ENCODE measurements at places on chromosomes 7 and 10.

- DNase-seq = no peak
Observed at GRCh38 chr7:3437467-3437866, 136.4 kb downstream of the SDK1 start.

DNA sequence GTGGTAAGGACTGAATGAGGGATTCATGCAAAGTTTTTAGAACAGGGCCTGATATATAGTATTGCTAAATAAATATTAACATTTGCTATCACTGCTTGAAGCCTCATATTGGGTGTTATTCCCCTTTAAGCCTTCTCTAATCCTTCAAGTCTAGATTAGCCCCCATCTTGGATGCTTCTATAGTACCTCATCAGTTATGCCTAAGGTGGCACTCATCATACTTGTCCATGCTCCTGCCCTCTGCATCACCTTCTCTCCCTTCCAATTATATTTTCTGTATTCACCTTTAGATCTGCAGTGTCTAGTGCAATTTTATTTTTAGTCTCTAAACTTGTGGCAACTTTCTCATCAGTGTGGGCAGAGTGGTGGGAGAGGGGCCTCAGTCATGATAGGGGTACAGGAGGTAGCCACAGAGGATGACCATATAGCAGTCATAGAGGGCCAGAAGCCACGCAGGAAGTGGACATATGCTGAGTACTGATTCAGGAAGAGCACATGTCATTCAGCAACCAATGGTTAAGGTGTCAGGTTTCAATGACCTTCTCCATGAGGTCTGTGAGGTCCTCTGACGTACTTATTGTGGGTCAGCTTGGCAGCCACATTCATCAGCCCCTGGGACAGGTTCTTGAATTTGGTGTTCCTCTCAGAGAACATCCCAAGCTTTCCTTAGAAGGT lies 2.5 kb downstream of the ENTPD1 start:
- DNase-seq = peak; percentile 64

GRCh38 chr10:990808-991207 lies 2.6 kb downstream of the GTPBP4 start:
- no peak for DNase-seq

- peak; percentile 41 for DNase-seq
Observed at GRCh38 chr7:116249969-116250553, 39.7 kb downstream of the TES start.

GRCh38 chr10:106500925-106501525 lies 663.5 kb downstream of the SORCS1 start:
- DNase-seq = no peak

GRCh38 chr7:30363778-30364563 lies 79.6 kb downstream of the ZNRF2 start:
- no peak for DNase-seq

DNA sequence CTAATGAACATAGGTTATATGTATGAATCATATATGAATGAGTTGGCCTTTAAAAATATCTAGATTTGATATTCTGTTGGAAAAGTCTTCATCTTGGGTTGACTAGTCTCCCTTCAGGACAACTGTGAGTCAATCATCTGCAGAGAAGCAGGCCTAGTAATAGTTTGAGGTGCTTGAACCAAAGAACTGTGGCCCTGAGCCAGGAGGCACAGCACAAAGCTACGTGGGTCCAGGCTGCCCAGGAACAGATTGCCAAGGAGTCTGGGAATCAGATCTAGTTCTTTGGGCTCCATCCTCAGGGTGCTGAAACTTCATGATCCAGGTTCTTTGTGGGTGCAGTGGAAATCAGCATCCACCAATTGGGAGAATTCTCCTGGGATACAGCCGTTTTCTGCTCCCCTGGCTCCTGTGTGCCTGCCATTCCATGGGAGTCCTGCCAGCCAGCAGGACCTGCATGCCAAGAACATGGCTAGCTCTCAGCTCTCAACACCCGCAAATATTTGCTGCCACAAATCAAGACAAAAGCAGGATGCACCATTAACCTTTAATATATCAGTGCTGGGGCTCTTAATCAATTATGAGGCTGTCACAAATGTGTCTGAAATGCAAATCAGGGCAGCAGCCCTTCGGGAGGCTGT lies 709.0 kb downstream of the GRID1 start:
- no peak for DNase-seq

- no peak for DNase-seq
Observed at GRCh38 chr7:158127241-158127640, 460.4 kb downstream of the PTPRN2 start.

- no peak for DNase-seq
Observed at GRCh38 chr7:47814905-47815613, 133.2 kb downstream of the PKD1L1 start.

DNA sequence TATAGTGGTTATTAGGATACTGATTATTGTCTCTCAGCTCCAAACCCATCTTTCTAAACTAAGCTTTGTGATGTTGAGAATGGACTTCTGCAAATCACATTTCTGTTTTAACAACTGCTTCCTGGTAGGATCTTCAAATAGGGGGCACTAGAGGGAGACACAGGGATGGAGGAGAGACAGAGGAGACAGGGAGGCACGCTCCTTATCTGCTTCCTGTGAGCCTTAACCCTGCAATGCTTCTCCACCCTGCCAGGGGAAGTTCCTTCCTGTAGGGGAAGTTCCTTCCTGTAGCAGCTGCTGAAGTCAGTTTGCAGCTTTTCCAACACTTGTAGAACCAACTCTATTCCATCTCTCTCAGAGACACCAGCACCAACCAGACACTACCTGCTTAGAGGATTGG lies 847.2 kb downstream of the CCSER2 start:
- peak; percentile 14 for DNase-seq

- DNase-seq = no peak
Observed at GRCh38 chr7:92226981-92227380, 18.7 kb downstream of the KRIT1 start.

GRCh38 chr7:45103958-45104843 lies 7.3 kb downstream of the TBRG4 start:
- no peak for DNase-seq

- DNase-seq = no peak
Observed at GRCh38 chr7:53415816-53416215, 380.4 kb downstream of the POM121L12 start.

- no peak for DNase-seq
Observed at GRCh38 chr10:75672111-75672671, 240.8 kb downstream of the LRMDA start.

GRCh38 chr7:149498811-149499210 lies 1.2 kb upstream of the ZNF746 start:
- no peak for DNase-seq

GRCh38 chr7:111803015-111803758 lies 240.9 kb upstream of the IMMP2L start:
- DNase-seq = no peak

DNA sequence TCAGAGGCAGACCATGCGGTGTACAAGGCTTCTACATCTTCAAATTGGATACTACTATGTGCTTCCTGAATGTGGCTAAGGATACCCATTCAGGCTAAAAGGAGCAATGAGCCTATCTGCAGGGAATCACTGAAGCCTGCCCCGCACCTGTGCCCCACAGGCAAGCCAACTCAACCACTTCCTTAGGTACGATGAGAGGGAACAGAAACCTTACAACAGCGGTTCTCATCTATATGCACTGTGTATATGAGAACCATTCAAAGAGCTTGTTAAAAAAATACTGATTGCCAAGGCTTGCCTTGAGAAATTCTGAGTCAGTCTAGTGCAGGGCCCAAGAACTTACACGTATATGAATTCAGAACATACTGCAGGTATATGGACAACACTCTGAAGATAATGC lies 679.6 kb downstream of the PARD3 start:
- no peak for DNase-seq

DNA sequence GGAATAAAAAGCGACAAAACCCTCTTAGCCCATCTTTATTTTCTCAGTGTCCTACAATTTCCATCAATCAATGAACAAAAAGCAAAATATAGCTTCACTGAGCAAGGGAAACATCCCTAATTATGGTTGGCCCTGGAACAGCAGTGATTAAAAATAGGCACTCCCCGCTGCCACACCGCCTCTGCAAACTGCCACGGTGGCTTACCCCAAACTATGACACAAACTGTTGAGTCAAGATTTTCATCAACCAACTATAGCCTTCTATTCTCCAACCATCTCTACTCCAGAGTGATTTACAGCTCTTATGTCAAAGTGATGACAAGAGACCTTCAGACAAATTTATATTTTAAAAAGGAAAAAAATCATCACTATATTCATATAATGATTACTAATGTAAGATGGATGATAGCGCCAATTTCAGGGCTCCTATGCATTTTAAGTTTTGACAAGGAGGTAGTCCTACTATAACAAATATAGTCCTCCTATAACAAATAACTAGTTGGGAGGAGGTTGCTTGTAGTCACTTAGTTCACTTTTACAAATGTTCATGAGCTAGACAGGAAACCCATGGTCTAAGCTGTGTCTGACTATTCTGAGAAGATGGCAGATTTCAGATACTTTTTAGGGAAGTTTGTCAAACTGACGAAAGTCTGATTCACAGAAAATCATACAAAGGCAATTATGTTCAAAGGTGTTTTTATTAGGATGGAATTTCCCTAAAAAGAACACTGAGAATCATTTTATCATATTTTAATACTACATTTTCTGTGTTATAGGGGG lies 26.3 kb downstream of the DENND11 start:
- peak; percentile 29 for DNase-seq

- DNase-seq = no peak
Observed at GRCh38 chr7:169276-170172, 22.8 kb upstream of the FAM20C start.

GRCh38 chr10:68721673-68722335 lies 765 bp downstream of the CCAR1 start:
- DNase-seq = no peak

DNA sequence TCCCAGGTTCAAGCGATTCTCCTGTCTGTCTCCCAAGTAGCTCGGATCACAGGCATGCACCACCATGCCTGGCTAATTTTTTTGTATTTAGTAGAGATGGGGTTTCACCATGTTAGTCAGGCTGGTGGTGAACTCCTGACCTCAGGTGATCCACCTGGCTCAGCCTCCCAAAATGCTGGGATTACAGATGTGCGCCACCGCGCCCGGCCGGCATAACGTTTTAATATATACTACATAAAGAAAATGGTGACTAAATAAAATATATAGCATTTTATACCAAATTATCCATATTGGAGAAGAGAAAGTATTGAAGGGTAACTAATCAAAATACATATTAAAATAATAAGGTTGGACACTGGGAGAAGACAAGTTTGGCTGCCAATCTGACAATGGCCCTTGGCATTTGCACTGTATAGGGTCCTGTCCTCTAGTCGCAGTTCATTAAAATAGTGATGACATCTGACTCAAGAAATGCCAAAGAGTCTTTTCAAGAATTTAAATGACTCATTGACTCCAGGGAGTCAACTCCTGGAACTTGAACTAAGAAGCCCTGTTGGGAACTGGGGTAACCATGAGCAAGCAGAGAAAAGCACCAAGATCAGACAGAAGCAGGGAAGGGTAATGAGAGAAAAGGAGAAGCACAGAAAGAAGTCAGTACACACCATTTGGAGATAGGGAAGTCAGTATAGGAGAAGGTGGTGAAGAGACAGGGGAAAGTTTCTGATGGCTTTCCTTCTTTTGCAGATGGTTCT lies 91.1 kb downstream of the CH25H start:
- DNase-seq = peak; percentile 26

- DNase-seq = no peak
Observed at GRCh38 chr10:65110009-65110408, 1588.8 kb downstream of the REEP3 start.

- DNase-seq = peak; percentile 0
Observed at GRCh38 chr10:42177077-42177792, 461.1 kb downstream of the ZNF33B start.

- no peak for DNase-seq
Observed at GRCh38 chr7:151886783-151887182, 9.9 kb upstream of the PRKAG2 start.

DNA sequence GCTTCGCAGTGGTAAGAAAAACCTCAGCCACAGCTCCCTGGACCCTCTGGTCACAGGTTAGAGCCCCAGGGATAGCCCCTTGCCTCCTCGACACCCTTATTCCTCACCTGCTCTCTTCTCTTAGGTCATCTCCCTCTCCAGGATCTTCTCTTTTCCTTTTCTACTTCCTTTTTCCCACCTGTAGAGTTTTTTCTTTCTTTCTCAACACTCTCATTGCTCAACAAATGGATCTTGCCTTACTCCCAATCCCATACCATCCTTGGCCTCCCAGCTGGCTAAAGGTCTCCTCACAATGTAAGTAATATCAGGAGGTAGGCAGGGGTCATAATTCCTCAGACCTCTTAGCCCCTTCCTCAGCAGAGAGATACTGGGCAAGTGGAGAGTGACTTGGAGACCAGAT lies 17.2 kb downstream of the WNT8B start:
- DNase-seq = no peak

Data from NB4 (cell line).